Esophagus squamous epithelium (tissue), 5 donors: ENCODE measurements at places on chromosomes 6 and 20.

DNA sequence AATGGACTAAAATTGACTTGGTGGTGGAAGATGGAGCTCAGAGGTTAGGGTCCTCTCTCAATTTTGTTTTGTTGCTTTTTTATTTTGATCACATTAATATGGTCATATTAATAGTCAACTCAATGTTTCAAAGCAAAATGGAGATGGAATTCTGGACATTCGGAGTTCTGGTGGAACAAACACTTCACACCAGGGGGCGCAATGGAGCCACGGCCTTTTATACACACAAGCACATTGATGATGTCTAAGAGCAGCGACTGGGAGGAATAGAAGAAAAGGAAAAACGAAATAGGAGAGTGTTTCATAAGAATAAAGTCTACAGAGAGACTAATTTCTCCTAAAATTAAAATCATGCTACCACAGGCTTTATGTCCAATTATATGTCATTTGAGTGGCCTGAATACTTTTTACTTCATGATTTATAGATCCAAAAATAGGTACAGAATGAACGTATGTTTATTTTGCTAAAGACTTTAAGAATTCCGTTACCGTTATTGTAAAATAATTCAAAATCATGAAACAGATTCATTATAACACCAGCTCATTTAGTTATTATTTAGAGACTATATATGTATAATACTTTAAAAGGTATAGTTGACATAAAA lies 197.6 kb upstream of the SASH1 start:
- DNase-seq = no peak

- DNase-seq = no peak
These were observed 41.8 kb downstream of the OR2B2 start for GRCh38 chr6:27870291-27870870.

DNA sequence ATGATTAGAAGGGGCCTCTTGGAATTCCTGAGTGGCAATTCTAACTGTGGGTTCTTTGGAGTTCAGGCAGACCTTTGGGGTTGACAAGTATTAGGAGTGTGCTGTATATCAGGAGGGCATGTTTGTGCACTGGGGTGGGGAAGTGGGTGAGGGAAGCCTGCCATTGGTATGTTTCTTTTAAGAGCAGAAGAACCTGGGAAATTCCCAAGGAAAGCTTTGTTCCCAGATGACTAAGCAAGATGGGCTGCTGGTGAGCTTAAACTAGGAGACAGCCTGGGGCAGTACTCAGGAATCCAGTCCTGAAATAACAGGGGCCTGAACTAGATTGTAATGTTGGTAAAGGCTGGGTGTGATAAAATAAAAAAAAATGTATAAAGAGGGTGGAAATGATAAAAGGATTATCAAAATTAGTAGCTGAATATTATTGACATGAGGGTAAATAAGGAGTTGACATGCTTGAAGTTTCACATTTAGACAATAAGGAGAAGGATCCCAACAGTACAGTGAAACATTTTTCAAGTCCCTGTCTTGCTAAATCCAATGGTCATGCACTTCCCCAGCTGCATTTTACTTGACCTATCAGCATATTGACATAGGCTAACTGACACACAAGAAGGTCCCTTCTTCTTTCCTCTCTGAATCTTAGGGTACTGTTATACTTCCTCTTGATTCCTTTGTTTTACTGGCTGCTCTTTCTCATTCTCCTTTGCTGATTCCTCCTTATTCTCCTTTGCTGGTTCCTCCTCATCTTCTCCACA lies 18.4 kb upstream of the IFNGR1 start:
- no peak for DNase-seq

GRCh38 chr6:133062077-133062476 lies 179.1 kb upstream of the EYA4 start:
- DNase-seq = no peak

DNA sequence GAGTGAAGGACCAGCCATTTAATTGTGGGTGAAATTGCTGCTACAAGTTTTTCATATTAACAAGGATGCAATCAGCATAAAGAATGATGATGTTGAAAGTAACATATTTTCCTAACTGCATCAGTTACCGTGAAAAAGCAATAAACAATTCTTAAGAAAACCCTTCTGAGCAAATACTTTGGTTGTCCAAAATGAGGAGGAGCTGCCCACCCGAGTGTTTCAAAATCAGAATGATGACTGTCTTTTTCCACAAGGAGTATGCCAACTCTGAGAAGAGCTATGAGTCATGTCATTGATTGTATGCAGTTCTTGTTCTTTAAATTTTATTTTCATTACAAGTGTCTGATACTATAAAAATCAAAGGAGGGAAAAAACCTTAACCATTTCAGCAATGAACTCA lies 470.5 kb downstream of the COL12A1 start:
- DNase-seq = no peak

DNA sequence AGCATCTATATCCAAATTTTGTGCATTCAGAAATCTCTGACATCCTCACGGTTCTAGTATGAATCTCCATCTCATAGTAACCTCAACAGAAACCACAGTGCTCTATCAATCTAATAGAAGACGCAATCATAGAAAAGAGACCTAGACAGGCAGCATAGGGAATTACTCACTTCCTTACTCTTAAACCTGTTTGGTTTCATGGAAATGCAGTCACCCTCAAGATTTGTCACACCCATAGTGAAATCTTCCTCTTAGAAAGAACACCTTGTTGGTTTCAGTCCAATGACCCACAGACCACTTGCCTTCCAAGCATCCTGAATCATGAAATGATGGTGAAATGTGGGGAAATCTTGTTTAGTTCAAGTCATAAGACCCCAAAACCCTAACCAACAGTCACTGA lies 166.1 kb upstream of the PRDM1 start:
- DNase-seq = no peak

DNA sequence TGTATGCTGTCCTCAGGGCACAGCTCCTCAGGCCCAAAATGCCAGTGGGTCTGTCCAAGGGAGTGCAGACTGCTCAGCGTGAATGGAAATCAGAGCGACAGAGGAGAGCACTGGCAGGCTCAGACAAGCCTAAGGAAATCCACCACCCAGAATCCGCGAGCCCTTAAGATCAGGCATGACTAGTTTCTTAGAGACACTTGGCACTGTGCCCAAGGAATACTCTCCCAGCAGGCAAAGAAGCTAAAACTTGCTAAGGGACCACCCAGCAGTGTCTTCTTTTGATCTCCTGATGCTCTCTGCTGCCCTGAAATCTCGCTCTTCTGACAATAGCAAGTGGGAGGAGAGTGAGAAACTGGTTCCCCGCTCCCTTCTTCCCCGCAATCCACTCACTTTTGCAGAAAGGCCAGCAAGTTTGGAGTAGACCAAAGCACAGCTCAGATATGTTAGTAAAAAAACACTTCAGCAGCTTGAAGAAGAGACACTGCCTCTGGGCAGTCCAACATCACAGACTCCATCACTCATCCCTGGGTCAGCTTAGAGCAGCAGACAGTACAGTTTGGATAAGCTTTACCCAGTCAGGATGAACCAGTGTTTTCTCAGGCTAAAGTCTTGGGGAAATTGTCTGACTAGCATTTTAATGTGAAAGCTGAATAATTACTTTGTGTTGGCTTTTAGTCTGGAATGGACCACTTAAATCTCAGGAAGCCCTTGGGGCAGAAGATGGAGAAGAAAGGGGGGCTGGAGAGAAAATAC lies 32.4 kb downstream of the TRAF3IP2 start:
- DNase-seq = no peak

GRCh38 chr6:3456395-3456897 lies 404 bp downstream of the SLC22A23 start:
- no peak for DNase-seq
